ENCODE measurements at places on chromosomes 5 and 9.

DNA sequence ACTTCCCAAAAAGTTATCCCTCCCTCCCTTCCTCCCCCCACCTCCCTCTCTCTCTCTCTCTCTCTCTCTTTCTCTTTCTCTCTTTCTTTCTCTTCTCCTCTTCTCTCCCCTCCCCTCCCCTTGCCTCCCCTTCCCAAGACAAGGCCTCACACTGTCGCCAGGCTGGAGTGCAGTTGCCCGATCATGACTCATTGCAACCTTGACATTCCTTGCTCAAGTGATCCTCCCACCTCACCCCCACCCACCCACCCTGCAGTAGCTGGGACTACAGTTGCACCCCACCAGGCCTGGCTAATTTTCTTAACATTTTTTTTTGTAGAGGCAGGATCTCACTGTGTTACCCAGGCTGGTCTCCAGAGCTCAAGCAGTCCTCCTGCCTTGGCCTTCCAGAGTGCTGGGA is 32.8 kb downstream of the VPS13A start:
- DNase-seq, result no peak

- no peak for DNase-seq
Measured at GRCh38 chr5:175214152-175214551, 229.8 kb downstream of the DRD1 start.

DNA sequence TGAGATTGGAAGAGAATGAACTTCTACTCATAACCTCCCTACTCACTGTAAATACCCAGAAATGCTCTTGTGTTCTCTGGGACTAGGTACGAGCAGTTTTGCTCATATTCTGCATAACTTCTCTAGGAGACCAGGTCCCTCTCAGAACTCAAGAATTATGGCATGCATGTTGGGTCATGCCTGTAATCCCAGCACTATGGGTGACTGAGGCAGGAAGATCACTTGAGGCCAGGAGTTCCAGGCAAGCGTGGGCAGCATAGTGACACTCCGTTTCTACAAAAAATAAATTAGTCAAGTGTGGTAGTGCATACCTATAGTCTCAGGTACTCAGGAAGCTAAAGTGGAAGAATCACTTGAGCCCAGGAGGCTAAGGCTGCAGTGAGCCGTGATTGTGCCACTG is 141.9 kb downstream of the OXCT1 start:
- DNase-seq, result no peak

DNA sequence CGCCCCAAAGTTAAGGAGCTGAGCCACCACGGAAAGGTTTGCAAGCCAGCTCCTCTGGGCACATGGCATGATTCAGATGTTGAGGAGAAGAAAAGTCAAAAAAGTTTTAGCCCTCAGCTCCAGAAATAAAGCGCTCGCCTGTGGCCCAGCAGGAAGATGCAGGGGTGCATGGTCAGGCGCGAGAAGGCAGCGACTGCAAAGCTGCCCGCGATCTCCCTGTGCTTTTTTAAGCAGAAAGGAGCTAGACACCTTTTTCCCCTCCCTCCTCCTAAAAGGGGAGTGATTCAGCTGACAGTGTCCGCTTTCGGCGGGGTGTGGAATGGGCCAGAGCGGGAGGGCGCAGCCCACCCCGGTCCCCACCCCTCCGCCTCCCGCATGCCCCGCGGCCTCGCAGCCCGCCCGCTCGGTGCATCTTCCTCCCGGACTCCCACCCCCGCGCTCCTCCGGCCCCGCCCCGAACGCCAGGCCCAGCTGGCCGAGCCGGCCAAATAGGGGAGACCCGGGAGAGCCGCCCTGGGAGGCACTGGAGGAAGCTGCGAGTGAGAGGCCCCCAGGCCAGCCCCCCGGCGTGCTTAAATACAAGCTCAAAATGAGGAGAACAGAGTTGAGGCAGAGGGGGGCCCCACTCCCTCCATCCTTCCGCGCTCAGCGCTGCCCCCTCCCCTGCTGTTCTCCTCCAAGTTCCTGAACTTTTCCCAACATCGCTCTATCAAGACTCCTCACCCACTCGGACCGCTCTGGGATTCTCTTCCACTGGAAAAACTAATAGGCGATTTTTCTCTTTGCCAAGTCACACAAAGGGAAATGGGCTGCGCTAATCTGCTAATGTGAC is at the start of gene ADAMTS12:
Gene ADAMTS12, minus strand, starts transcription at position 203 of the 832 bp plus-strand sequence. Its CDS starts 134 bp downstream, at position 69.
- peak; percentile 34 for DNase-seq

GRCh38 chr5:140111011-140111858 is 2.7 kb upstream of the PURA start:
- DNase-seq, result peak; percentile 6

GRCh38 chr5:142770650-142771609 is 753 bp downstream of the ARHGAP26 start:
- DNase-seq, result peak; percentile 50

GRCh38 chr5:53488195-53488722 is 7.8 kb downstream of the FST start:
- DNase-seq, result no peak

GRCh38 chr9:107249665-107250285 is 33.3 kb upstream of the RAD23B start:
- no peak for DNase-seq

DNA sequence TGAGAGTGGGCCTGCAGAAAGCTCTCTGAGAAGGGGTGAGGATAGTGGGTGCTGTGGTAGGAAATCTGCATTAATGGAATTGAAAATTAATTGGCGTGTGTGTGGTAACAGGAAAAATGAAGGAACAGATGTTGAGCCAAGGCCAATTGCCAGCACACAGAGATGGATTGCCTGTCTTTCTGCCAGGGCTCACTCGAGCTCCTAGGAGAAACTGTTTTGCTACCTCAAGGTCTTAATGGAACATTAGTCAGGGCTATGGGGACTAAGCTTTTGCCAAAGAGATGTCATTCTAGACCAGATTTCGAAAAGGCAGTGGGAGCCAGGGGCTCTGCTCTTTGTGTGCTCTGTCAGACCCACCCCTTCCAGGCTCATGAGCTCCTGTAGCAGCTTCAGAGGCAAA is 124.0 kb upstream of the EFNA5 start:
- DNase-seq, result no peak

DNA sequence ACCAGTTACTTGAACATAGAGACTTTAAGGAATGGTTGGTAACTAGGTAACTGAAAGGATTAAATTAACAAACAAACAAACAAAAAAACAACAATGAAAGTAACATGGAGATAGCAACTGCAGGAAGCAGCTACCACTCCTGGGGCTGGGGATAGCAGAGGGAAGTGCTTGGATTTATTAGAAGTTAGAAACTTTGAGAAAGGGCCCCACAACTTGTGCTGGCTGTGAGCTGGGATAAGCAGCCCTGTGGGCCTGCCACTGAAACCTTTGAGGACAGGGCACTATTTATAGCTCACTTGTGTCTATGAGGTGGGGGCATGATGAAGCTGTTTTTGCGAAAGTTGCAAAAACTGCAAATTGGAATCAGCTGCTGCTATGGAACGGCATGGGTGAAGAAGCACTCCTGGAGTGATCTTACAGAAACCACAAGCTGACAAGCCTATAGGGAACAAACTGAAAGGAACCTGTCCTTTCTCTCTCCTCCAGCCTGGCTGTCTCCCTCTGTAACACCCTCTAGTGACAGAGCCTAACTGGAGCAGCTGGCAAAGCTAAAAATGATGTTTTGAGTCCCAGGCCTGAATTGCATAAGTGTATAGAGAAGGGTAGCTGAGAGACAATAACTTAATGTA is 91.4 kb upstream of the RANBP6 start:
- peak; percentile 28 for DNase-seq

DNA sequence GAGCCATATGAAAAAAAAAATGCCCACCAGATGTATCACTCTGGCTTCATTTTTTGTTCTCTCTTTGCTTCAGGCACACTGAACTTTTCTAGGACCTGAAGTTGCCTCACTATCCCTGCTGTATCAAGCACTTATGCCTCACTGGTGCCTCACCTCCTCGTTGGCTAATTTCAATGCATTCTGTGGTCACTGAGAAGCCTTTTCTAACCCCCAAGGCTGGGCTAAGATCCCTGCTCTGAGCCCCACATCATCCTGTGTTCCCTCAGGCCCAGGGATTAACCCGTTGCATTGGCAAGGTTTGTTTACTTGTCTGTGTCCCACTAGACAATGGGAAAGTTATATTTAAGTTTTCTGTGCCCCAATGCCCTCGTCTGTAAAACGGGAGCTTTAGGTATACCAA is 362.7 kb downstream of the OSTF1 start:
- DNase-seq, result no peak

- no peak for DNase-seq
Measured at GRCh38 chr9:96026655-96027213, 151.2 kb downstream of the ERCC6L2 start.

DNA sequence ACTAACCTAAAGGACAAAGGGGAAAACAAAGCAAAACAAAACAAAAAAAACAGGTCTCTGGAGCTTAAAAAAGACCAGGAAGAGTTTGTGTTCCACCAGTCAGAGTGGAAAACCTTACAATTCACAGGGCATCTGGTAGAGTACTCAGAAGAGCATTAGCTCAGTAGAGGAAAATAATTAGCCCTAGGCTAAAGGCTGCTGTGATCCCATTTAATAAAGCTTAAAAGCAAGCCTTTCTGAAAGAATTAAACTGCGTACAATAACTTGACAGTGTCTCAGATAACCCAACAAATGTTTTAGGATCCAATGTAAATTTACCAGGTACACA is 7.3 kb downstream of the ECM2 start:
- DNase-seq, result no peak

Data from endothelial cell (in vitro differentiated cells).